ENCODE measurements at places on chromosomes 1 and 21.
A peak's percentile ranks its signal among the peaks of the same experiment; 100 is the strongest.

- no peak for DNase-seq
These were observed 182.1 kb upstream of the DMRTA2 start for GRCh38 chr1:50605186-50605875.

DNA sequence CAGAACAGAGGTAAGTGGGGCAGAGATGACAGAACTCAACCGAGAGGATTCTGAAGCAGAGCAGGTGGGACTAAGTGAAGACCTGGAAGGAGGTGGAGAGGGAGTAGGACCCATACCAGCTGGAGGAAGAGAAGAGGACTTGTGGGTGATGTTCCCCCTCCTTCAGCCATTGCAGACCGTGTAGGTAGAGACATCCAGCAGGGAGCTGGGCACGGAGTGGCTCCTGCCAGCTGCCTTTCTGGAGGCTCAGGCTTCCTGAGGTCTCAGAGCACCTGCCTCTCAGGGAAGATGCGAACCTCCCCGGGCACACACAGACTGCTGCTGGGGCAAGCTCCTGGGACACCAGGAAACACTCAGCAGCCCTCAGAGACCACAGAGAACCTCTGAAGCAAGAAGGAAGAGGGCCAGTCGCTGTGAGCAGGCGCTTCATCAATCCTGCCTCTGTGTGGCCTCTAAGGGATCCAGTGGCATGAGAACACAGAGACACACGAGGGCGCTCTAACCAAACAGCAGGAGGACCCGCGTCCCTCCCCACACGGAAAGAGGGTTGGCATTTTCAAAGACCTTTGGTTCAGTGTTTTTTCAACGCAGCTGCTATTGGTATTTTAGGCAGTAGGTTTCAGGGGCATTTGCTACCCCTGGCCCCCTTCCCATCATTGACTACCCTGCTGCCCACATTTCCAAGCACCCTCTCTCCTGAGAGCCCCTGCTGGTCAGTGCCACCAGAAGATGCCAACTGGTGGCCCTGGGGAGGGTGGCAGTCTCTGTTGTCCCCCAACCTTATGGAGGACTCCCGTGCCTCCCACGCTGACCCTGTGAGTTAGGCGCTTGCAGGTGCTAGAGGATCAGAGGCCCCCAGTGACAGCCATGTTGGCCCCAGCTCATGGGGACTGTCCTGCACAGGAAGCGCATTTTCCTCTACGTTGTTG, 89.6 kb upstream of the EDN2 start:
- peak; percentile 81 for DNase-seq

DNA sequence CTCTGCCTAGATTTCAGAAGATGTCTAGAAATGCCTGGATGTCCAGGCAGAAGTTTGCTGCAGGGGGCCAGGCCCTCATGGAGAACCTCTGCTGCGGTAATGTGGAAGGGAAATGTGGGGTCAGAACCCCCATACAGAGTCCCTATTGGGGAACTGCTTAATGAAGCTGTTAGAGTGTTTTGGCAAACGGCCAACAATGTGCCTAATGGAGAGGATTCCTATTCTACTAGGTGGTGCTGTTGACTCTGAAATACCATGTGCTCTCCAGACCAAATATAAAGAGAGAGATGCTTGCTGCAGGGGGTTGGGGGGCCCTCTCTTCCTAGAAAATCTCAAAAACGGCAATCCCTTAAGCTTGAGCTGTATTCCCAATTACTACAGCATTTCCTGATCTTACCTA, 57.1 kb upstream of the DR1 start:
- DNase-seq, result no peak

DNA sequence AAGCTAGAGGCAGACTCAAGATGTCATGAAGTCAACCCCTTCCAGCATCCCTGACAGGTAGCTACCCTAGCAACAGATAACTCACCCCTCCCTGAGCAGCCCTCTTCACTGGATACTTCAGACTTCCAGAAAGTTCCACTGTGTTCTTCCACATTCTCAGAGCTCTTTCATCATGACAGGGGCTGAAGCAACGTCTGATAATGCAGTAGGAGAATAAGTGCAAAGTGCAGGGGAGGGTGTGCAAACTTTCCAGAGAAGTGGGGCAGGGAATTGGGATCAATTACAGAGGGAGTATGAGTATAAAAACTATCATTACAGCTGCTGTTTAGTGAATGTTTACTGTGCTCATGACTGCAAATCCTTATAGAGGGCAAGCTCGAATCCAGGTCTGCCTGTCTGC, 26.4 kb upstream of the FOXE3 start:
- no peak for DNase-seq

GRCh38 chr1:119324198-119324597, 44.4 kb upstream of the HAO2 start:
- DNase-seq, result no peak

GRCh38 chr1:64906447-64906846, 59.9 kb downstream of the JAK1 start:
- no peak for DNase-seq

- no peak for DNase-seq
These were observed 11.4 kb upstream of the CLDN14 start for GRCh38 chr21:36491209-36491910.

GRCh38 chr1:212488436-212489283, 55.9 kb downstream of the NENF start:
- no peak for DNase-seq

DNA sequence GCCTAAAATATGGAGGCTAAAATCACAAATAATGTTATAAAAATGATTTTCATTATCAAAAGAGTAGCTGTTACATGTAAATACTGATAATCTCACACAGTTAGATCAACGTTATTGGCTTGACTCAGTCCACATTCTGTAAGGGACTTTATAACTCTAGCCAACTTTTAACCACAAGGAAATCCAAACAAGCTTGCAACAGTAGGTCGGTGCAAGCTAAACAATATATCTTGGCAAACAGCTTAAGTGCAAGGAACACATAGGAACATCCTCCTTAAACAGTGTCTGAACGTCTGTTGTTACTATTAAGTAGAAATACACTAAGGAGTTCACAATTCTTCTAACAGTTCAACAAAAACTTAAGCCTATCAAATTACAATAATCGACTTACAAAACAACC, 126.7 kb downstream of the EIF4G3 start:
- no peak for DNase-seq

- no peak for DNase-seq
These were observed 734.1 kb upstream of the ZP4 start for GRCh38 chr1:238624776-238625175.

Measured in activated gamma-delta T cell treated with Interleukin-2 at 50 U/mL for 16 hours (primary cell).